Activated CD4-positive, alpha-beta memory T cell treated with anti-CD3 and anti-CD28 coated beads for 36 hours (primary cell): ENCODE measurements at places on chromosomes 1 and 21. TPM values are rescaled to one million over a fixed set of nuclear protein-coding genes. Genes with fewer than 3 reads are reported as not detected.

The KIF17 gene
- total RNA-seq = not detected

The OVAAL gene
- not detected for total RNA-seq

The ZNF687 gene
- 27.2 TPM for total RNA-seq

DNA sequence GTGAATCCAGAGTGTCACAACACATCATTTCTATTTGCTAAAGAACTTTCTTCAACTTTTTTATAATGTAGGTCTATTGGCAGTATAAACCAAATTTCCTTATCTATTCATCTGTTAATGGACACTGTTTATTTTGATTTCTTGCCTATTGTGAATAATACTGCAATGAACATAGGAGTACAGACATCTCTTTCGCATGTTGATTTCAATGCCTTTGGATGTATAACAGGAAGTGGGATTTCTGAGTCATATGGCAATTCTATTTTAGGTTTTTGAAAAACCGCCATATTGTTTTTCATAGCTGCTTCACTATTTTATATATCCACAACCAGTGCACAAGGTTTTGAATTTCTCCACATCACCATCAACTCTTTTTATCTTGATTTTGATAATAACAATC is 198.7 kb downstream of the KCNT2 start:
- no peak for DNase-seq

DNA sequence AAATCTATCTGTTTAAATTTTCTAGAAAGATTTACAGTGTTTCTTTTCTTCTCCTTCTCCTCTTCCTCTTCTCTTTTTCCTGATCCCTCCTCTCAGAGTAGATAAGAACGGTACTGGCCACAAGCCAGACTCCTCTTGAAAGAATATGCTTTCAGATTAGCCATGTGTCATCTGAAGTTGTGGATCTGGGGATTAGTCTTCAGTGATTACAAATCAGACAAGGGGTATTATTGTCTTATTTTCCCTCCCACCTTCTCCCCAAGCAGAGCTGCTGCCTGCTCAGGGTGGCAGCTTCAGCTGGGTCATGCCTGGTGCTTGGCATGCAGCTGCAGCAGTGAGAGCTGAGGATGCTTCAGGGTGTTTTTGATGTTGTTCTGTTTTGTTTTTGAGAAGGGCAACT is 42.7 kb downstream of the SGIP1 start:
- no peak for DNase-seq

- DNase-seq = no peak
Measured at GRCh38 chr1:31433396-31433930, 20.4 kb downstream of the SERINC2 start.

The GUCA2A gene
- not detected for total RNA-seq

- DNase-seq = no peak
Measured at GRCh38 chr1:117650840-117651568, 45.2 kb downstream of the TENT5C start.

DNA sequence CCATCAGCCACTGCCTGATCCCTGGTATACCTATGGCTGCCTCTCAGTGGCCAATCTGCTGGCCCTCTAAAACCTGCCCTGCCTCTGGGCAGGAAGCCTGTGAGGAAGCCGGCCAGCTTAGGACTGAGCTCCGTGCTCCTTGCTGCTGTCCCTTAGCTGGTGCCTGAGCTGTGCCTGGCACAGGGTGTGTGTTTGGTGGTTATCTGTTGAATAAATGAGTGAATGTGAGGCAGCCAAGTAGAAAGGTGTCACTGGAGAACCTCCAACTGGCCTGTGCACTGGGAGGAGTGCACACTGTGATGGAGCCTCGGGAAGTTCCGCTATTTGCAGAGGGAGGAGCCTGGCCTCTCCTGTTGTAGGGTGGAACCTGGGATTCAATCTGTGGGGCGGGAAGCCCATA is 63.4 kb upstream of the STUM start:
- no peak for DNase-seq

The BMP8A gene
- not detected for total RNA-seq

The PTAFR gene
- total RNA-seq = 0.15 TPM

The FCER1G gene
- 2.0 TPM for total RNA-seq

DNA sequence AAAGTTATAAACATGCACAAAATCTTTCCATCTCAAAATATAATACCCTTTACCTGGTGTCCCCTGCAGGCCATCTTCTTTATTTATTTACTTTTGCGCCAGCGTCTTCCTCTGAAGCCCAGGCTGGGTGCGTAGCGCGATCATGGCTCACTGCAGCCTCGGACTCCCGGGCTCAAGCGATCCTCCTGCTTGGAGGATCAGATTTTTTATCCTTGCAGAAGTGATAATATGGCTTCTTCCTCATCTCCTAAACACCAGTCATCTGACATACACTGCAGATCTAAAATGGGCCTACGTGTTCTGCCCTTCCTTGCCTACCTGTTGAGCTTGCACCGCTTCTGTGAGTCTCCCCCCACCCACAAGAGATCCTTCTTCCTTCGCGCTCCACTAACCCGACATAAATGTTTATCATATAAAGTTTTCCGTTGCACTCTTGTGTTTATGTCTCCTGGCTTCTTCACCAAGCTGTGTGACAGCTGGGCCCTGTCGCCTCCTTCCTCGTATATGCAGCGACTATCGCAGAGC is 506 bp upstream of the SRP9 start:
- no peak for DNase-seq

DNA sequence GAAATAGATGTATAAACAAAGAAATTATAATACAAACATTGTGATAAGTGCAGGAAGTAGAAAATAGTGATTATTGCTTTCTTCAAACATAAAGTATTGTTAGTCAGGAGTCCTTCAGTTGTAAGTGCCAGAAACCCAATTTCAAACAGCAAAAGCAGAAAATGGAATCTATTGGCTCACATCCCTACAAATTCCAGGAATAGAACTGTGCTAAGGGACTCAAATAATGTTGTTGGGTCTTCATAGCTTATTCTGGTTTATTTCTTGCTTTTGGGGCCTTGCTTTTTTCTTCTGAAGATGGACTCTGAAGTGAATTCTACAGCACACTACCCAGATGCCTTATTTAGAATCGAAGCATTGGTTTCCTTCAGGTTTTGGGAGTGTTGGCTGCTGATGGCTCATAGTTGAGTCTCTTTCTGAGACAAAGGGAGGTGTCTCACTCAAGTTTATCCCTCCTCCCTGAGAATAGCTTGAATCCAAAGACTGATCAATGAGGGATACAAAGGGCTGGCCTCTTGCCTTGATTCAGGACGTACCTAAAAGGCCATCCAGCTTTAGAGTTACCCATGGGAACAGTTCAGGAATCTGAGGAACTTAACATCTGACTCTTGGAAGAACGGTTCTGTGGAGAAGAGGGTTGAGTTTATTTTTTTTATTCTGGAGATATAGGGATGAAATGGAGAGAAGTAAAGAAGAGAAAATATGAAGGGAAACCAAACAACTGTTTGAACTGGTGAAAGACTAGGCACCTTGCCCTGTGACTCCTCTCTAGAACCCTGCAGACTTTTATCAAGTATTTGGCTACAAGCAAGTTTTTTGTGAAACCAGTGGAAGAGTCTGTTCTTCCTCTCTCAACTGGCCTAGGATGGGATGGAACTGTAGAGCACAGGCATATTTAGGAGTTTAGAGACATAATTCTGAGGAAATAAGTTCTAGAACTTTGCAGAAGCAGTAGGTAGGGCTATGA is 39.0 kb upstream of the ATG4C start:
- DNase-seq = no peak

GRCh38 chr1:65412984-65413375 is 7.5 kb upstream of the LEPR start:
- DNase-seq = no peak

DNA sequence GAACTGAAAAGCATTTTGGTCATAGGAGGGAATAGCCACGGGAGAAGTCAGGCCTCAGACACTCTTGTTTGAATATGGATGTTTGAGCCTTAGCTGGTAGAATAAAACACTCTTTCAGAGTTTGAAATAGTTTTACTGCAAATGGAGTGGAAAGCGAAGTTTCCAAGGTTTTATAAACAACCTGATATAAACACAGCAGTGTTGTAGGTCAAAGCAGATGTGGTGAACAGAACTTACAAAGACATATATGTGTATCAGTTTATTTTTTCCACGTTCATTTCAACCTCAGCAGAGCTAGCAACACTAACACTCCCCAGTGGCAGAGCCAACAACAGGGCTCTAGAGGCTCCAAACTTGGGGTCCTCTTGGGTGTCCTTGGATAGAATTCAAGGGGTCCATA is 89.9 kb downstream of the WLS start:
- DNase-seq = no peak

DNA sequence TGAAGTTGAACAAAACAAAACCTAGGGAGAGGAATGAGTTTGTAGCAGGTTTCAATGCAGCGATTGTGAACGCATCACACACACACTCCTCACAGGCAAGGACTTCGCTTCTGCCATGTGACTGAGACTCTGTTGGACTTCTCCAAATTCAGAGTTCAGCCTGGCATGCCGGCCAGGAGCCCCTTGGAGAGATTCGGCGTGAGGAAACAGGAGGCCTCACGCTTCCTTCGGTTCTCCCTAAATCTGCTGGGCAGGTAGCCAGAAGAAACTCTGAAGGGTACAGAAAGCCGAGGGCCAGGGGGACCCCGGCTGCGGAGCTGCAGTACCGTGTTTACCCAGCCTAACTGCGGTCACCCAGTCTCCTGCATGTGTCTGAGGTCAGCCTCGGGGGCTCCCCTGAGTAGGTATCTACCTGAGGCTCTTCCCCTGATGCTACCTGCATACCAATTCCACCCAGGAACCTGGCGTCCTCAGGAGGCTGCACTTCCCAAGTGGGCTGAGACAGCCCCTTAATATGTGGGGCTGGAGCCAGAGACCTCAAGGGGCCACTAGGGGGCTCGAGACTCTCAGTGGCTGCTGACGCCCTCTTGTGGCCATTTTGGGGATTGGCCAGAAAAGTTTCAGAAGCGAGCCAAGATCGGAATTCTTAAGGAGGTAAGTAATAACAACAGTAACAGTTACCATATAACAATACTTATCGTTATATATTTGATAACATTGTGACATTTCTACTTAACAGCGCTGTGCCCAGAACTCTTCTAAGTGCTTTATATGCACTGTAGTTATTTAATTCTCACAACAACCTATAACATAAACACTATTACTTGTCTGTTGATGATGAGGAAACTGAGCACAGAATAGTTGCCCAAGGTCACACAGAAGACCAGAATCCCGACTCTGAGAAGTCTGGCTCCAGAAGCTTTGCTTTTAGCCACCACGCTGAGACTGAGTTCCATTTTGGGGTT is 2.7 kb upstream of the ANXA9 start:
- peak; percentile 92 for DNase-seq

DNA sequence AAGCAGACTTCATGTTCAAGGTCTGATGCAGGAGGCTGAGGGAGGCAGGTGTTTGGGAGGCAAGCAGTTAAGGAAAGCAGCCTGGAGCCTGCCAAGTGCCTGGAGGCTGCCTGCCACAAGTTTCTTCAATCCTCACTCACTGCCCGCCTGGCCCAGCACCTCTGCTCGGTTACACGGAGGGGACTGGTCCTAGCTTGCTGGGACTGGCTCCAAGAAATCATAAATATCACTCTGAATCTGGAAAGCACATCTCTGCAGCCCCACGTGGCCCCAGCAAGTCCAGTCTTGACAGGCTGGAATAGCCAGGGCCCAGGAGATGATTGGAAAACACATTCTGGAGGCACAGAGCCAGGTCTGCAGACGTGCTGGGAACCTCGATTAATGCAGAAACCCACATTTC is 83.9 kb downstream of the BCAR3 start:
- DNase-seq = no peak

The RUNX3 gene
- total RNA-seq = 153 TPM

GRCh38 chr21:38995731-38996130 is 187.5 kb downstream of the PSMG1 start:
- DNase-seq = no peak

The ACTL8 gene
- total RNA-seq = not detected

GRCh38 chr1:93215322-93215721 is 34.8 kb downstream of the CCDC18 start:
- DNase-seq = no peak

- no peak for DNase-seq
Measured at GRCh38 chr1:201790261-201790660, 38.7 kb upstream of the IPO9 start.

GRCh38 chr1:168335500-168335899 is 54.8 kb downstream of the TBX19 start:
- DNase-seq = no peak

DNA sequence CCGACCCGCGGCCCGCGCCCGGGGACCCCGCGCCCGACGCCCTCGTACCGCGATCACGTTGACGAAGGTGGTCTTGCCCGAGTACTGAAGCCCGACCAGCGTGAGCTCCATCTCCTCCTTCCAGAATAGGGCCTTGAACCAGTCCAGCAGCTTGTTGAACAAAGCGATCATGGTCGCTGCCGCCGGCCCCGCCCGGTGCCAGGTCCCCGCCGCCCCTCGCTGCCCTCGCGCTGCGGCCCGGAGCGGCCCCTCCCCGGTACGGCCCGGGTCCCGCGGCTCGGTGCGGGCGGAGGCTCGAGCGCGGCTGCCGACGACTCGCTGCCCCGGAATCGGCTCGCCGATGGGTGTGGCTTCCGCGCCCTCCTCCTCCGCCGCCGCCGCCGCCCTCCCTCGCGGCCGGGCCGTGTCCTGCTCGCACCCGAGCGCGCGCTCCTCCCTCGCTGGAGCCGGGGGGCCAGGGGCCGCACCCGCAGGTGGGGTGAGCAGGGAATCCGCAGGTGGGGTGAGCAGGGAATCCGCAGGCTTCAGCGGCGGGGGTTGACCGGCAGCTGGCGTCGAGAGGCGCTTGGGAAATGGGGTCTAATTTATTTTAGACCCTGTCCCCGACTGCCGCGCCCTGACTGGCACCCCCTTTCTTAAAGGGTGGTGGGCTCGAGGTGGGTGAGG is at the start of gene ARL8A:
TSS of gene ARL8A (minus strand) at position 336 of the 666 bp plus-strand sequence. CDS start at position 171, 165 bp downstream.
- peak; percentile 77 for DNase-seq

DNA sequence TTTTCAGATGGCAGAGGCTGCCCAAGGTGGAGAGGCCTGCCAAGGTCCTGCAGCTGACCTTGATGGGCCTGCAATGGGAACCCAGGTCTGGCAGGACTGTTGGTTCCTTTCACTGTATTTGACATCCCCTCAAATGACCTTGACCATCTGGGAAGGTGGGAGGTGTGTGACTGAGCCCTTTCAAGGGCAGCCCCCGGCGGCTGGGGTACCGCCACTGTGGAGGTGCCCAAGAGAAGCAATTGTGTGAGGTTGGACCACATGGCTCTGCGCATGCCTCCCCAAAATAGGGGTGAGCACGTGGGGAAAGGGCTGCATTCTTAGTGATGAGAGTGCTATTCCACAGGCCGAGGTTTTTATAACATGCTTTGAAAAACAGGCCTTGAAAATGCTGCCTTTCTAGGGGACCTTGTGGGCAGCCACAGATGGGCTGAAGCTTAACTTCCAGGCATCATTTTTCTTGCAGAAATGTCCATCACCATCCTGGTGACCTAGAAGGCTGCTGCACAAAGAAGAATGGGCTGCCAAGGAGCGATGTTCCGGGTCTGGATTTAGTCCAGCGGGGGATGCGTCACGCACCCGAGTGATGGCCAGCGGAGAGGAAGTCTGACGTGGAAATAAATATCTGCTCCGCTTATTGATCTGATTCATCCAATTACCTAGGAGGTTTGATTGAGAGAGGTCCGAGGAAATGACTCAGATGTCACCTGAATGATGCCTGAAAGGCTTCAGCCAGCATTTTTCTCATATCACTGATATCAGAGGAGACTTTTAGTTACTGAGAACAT is 16.5 kb upstream of the UTS2 start:
- DNase-seq = no peak

GRCh38 chr1:18109756-18110597 is 2.4 kb downstream of the IGSF21 start:
- peak; percentile 41 for DNase-seq
